RPMI7951 (cell line): ENCODE measurements at places on chromosomes 3 and 15. TPM values are rescaled to one million over a fixed set of nuclear protein-coding genes. Genes with fewer than 3 reads are reported as not detected.

GRCh38 chr3:195097331-195098255, 173.4 kb downstream of the XXYLT1 start:
- no peak for DNase-seq

GRCh38 chr3:121739902-121740301, 9.6 kb downstream of the GOLGB1 start:
- DNase-seq, result no peak

The CLDN18 gene
- not detected in 2 replicates for total RNA-seq

GRCh38 chr3:79514069-79514468, 253.7 kb downstream of the ROBO1 start:
- no peak for DNase-seq

DNA sequence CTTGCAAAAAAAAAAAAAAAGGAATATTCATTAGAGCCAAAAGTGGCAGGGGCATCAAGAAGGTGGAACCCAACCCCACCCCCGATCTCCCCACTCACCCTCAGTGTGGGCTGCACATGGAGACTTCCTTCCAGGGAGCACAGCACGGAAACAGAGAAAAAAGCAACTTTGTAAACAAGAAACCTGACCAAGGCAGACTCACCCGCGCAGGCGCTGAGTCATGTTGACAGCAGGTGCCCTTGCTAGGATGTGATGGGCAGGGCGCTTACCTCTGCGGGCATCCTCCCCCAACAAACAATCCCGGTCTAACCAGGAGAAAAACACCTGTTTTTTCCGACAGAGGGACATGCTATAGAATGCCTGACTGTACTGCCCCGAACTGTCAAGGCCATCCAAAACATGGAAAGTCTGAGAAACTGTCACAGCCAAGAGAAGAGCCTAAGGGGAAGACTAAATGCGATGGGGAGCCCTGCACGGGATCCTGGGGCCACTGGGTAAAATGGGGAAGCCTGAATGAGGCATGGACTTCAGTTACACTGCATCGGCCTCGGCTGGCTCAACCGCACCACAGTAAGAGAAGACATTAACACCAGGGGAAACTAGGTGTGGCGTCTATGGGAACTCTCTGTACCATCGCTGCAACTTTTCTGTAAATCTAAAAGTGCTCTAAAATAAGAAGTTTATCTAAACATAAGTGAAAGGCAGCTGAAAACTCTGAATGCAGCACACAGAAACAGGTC, 66.7 kb upstream of the GATA2 start:
- DNase-seq, result no peak

- no peak for DNase-seq
These were observed 2.8 kb downstream of the ZIC4 start for GRCh38 chr3:147403511-147403910.

DNA sequence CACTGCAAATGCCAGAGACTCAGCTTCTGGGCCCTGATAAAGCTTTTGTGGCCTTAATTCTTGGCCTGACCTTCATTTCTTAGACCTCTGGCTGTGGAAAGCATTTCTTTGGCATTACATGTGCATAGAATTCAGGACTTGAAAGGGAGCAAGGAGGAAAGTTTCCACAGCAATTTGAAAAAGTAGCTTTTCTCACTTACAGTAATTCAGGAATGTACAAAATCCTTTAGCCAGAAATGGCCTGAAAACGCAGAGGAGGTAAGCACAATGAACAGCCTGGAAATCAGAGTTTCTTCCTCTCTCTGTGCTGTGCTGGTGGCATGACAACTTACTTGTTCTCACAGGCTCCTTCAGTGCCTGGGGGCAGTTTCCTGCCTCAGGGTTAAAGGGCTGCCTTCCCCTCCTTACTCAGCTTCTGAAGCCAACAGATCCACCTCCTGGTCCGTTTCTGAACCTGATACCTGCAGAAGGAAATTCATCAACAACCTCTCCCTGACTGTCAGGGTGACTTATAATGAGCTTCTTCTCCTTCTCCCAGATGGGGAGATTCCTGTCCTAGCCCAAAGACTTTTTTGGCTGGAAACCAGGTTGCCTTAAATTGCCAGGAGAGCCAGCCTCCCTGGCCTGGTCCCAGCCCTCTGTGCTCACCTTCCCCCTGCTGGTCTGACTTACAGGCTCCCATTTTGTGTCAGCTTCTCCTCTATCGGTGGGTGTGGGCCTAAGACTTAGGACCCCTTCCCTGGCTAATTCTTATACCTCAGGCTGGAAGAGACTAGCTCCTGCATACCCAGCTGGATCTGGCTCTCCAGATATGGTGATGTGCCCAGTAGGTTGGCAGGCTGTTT, 102.3 kb downstream of the MYRIP start:
- no peak for DNase-seq

The NR2C2 gene
- total RNA-seq, result 23.7 and 30.4 TPM in 2 replicates

- DNase-seq, result no peak
These were observed 1071.9 kb downstream of the IGSF11 start for GRCh38 chr3:117962750-117963149.

GRCh38 chr3:61222467-61222866, 28.8 kb downstream of the FHIT start:
- no peak for DNase-seq

DNA sequence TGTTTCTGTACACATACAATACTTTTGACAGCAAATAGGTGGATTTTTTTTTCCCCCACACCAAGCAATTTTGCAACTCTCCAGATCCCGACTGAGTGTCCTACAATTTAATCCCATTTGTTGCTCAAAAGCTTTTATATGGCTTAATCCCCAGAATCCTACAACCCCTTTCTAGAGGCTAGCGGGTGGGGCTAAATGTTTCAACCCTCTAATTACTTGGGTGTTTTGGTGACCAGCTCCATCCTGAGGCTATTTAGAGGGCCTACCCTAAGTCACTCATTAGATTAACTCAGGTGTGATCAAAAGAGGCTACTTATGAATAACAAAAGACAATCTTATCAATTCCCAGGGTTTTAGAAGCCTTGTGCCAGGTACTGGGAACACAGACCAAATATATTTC, 21.0 kb upstream of the FBXL2 start:
- no peak for DNase-seq

- DNase-seq, result peak; percentile 17
These were observed 35.1 kb downstream of the TMOD3 start for GRCh38 chr15:51864408-51865056.

DNA sequence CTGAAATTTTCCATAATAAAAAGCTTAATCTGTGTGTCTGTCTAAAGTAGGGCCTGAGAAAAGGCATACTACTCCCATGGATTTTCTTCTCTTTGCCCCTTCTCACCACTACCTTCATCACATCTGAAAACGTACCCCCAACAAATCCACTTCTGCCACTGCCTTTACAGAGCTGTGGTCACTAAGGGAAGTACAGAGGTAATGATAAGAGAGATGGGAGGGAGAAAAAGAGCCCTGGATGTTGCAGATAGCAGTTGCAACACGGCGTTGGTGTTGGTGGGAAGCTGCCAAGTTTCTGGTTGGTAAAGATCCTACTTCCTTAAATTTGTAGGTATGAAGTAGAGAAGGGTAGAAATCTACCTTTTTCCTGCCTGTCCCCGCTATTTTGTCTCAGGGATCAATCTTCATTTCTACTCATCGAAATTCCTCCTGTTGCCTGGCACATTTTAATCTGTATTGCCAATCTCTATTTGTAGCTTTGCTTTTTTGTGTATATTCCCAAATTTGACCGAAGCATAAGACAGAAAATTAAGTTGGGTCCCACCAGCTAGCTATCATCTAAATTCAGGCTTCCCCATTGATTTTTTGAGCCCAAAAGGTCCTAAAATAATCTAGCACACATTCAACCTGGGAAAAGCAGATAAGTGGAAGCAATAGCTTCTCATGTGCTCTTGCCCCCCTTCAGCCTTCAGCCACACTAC, 102.9 kb downstream of the TFDP2 start:
- no peak for DNase-seq

DNA sequence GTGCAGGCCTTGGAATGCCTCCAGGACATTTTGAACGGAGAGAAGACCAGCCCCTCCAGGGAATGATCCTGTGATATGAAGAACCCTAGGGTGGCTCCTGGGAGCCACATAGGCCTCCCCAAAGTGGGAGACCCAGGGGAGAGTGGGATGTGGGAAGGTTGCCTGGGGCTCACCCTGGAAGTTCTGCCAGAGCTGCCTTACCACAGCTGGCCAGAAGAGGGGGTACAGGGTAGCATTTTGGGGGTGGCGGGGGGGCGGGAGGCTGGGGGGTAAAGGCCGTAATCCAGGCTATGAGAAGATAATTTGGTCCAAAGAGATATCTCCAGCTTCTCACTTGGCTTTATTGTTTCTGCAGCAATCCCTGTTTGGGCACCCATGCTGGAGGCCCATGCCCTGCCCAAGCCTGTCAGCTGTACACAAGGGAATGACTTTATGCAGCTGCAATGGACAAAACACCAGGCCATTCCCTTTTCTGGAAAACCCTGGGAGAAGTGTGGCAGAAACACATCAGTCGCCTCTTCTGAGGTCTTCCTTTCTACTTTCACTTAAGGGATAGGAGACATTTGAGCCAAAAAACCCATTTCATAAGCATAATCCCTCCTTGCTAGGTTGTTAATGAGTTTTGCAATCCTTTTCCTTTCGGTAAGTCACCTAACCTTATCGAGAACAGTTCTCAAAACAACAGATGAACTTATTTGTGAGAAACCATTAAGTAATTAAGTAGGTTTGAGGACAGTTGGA, 11.0 kb upstream of the MUSTN1 start:
- DNase-seq, result no peak

- DNase-seq, result no peak
These were observed 3.1 kb downstream of the MESP1 start for GRCh38 chr15:89747708-89748682.

The TPRG1 gene
- 0.98 and 2.0 TPM in 2 replicates for total RNA-seq

- DNase-seq, result no peak
These were observed 40.7 kb downstream of the KBTBD12 start for GRCh38 chr3:127955728-127956127.

The NOP10 gene
- 411 and 530 TPM in 2 replicates for total RNA-seq
